Subcutaneous adipose tissue (tissue), 4 donors: ENCODE measurements at places on chromosomes 16 and 17. TPM values are rescaled to one million over a fixed set of nuclear protein-coding genes. Genes with fewer than 3 reads are reported as not detected.

TBC1D3 gene
- not detected for total RNA-seq

RASL10B gene
- total RNA-seq: 45.4 TPM

MT1X gene
- total RNA-seq: 2,507 TPM

SPNS3 gene
- total RNA-seq: not detected

DNAAF1 gene
- total RNA-seq: not detected

SLC4A1 gene
- not detected for total RNA-seq

NOTUM gene
- total RNA-seq: not detected

KRT28 gene
- not detected for total RNA-seq

HOXB1 gene
- not detected for total RNA-seq
